ENCODE measurements at places on chromosomes 6 and 20.

GRCh38 chr20:52179331-52180179 is 12.0 kb downstream of the ZFP64 start:
- no peaks in the 10 kb centered on the region for H3K27me3 ChIP-seq
- H3K4me1 ChIP-seq = peaks cover 11% of the 10 kb centered on the region
- no peak for DNase-seq
- H3K27ac ChIP-seq = no peak overlapping the region
- no peak overlapping the region for H3K4me3 ChIP-seq

- no peaks in the 10 kb centered on the region for H3K36me3 ChIP-seq
- DNase-seq = no peak
- H3K27me3 ChIP-seq = no peaks in the 10 kb centered on the region
- H3K27ac ChIP-seq = no peak overlapping the region
- peaks cover 8% of the 10 kb centered on the region for H3K4me1 ChIP-seq
Observed at GRCh38 chr20:271069-271468, 13.5 kb downstream of the DEFB132 start.

DNA sequence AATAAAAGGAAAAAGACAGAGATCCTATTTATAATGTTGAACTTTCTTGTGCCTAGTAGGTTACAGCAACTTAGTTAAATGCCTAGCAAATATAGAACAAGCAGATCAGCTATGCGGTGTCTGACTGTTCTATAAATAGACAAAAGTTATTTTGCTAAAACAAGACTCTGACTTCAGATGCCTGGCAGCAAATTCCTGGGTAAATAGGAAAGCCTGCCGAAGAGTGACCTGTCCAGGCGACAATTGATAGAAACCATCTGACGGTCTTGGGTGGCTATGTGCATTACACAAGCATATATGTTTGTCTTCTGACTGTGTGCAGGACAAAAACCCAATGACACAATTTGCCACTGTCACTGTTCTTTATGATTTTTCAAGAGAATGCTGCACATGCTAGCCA is 38.0 kb upstream of the PDE10A start:
- peaks cover 8% of the 10 kb centered on the region for H3K4me1 ChIP-seq
- no peaks in the 10 kb centered on the region for H3K36me3 ChIP-seq
- H3K27me3 ChIP-seq = no peaks in the 10 kb centered on the region
- no peak overlapping the region for H3K4me3 ChIP-seq
- no peak for DNase-seq
- H3K27ac ChIP-seq = no peak overlapping the region

- H3K4me1 ChIP-seq = no peaks in the 10 kb centered on the region
- H3K27ac ChIP-seq = no peak overlapping the region
- no peak for DNase-seq
- H3K36me3 ChIP-seq = no peaks in the 10 kb centered on the region
Observed at GRCh38 chr6:6484681-6485080, 103.8 kb upstream of the LY86 start.

- no peak overlapping the region for H3K27ac ChIP-seq
- no peaks in the 10 kb centered on the region for H3K36me3 ChIP-seq
- H3K27me3 ChIP-seq = peaks cover 19% of the 10 kb centered on the region
- H3K4me3 ChIP-seq = no peak overlapping the region
Observed at GRCh38 chr6:170255426-170256125, 35.3 kb downstream of the DLL1 start.

DNA sequence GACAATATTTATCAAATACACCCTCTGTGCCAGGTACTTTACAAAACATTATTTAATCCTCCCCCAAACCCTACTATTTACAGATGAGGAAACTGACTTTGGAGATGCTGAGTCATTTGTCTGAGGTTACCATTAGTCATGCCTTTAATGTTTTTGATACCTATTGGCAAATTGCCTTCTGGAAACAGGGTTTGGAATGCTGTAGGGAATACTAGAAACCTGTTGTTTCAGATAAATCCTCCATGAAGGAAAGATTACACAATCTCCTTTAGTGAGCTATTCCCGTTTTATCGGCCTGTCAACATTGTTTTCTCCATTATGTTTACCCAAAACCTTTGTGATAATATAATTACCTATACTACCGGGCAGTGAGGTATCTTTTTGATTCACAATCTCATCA is 93.6 kb upstream of the ADGRF1 start:
- H3K27ac ChIP-seq = no peak overlapping the region
- no peak overlapping the region for H3K4me3 ChIP-seq
- DNase-seq = no peak
- H3K4me1 ChIP-seq = no peaks in the 10 kb centered on the region
- H3K36me3 ChIP-seq = no peaks in the 10 kb centered on the region
- no peaks in the 10 kb centered on the region for H3K27me3 ChIP-seq

DNA sequence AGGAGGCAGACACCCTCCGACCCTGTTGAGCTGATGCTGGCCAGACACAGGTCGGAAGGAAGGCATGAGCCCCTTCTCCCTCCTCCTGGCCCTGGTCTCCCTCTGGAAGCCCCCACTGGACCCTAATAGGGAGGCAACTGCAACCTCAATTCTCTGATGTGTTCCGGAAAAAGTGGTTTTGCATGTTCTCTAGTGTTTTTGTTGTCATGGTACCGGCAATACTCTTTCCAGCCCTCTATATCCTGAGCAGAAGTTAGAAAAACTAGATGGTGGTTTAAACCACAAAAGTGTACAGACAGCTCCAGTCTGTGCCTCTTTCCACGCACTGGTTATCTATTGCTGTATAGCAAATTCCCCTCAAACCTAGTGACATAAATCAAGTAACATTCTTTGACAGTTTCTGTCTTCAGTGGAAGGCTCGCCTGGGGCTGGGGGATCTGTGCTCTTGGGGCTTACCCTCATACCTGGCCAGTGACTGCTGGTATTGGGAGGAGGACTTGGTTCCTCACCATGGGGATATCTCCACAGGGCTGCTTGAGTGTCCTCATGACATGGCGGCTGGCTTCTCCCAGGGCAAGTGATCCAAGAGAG is 37.0 kb downstream of the SYTL3 start:
- H3K4me1 ChIP-seq = no peaks in the 10 kb centered on the region
- H3K4me3 ChIP-seq = no peak overlapping the region

DNA sequence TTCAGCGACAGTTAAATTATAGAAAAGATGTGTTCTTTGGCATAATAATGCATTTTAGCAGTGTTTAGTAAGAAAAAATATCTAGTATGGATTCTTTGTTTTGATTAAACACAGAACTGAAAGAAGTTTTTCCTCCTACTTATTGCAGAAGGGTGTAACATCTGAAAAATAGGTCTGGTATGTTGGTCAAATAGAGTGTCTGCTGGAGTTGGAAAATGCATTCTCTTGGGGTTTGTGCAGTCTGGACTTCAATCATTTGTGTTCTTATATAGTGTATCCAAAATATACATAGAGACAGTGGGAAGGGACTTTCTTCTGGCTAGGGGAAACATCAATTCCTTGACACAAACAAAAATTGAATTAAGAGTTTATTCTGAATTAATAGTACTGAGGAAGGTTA is 132.4 kb upstream of the MAN1A1 start:
- H3K27me3 ChIP-seq = no peaks in the 10 kb centered on the region
- H3K4me3 ChIP-seq = no peak overlapping the region
- H3K4me1 ChIP-seq = no peaks in the 10 kb centered on the region
- DNase-seq = no peak

All from tibial artery (tissue), 4 donors.